ENCODE measurements at places on chromosomes 7 and 10.

DNA sequence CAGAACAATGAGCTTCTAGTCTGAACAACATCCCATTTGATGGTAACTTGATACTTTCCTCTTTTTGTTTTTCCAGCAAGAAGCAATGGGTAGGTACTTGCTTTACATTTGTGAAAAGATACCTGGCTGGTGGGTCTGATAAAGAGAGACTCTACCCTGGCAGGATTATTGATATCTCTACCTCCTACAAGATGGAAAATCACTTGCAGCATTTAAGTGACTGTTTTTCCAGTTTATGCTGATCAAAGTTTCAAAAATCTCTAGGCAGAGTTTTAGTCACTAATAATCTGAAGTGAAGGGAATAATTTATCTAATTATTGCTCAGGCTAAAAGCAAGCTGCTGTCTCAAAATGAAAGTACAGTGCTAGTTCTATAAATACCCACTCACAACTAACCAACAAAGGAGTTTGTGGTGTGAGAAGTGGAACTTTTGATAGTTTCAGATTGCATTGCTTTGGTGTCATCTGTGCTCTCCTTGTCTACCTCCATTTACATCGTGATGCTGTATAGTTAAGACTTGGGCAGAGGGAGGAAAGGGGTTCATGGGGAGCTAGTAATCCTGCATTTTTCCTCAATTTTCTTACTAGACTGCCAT lies 86.0 kb upstream of the ANKRD1 start:
- no peak for DNase-seq

GRCh38 chr10:97053276-97053675 lies 132.5 kb downstream of the SLIT1 start:
- DNase-seq: no peak

- DNase-seq: no peak
These were observed 35.5 kb downstream of the ICA1 start for GRCh38 chr7:8226501-8226900.

DNA sequence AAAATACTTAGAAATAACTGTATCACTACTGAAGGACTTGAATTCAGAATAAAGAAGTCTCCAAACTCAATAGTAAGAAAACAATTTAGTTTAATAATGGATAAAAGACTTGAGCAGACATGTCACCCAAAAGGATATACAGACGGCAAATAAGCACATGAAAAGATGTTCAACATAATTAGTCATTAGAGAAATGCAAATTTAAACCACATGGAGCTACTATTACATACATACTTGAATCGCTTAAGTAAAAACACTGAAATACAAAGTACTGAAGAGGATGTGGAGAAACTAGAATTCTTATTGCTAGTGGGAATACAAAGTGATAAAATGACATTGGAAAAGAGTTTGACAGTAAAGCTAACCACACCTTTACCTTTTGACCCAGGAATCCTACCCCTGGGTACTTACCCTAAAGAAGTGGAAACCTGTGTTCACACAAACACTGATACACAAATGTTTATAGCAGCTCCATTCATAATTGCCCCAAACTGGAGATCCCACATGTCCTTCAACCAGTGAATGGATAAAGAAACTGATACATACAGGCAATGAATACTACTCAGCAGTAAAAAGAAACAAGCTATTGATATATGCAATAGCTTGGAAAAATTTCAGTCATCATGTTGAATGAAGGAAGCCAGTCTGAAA lies 54.3 kb upstream of the NFKB2 start:
- DNase-seq: no peak

DNA sequence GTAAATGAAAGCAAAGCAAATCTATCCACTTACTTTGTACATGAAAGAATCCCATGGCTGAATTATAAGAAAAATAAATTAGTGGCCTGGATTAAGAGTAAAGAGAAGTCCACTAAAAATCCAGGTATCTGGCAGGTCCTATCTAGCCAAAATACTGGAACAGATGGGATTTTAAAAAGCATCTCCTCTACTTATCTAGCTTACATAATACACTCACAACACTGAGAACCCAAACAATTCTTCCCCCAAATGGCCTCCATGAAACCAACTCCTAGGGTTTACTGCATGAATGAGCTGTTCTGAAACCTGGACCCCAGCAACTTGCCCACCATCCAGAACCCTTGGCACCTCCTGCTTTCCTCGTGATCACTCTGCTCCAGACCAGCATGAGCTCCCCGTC lies 61.3 kb downstream of the AFAP1L2 start:
- DNase-seq: no peak

DNA sequence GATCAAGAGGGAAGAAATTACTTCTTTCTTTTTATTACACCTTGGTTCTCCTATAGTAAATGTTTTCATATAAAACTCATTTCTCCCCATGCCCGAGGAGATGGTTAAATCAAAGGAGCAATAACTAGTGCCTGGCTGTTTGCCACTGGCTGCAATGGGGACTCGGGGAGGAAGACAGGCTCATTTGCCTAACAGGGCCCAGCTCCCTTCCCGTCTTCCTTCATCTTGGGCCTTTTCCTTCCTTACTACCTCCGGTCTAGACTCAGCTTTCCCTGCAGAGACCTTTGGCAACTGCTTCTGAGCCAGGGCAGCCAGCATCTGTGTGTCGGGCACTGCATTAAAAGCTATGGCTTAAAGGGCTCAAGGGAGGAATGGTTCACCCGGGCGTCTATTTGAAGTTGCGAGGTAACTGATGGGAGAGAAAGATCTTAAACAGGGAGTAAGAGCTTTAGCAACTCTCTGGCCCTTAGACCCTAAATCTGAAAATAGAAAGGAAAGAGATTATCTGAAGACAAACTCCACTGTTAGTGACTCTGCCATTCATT lies 63.5 kb downstream of the CALD1 start:
- DNase-seq: no peak

DNA sequence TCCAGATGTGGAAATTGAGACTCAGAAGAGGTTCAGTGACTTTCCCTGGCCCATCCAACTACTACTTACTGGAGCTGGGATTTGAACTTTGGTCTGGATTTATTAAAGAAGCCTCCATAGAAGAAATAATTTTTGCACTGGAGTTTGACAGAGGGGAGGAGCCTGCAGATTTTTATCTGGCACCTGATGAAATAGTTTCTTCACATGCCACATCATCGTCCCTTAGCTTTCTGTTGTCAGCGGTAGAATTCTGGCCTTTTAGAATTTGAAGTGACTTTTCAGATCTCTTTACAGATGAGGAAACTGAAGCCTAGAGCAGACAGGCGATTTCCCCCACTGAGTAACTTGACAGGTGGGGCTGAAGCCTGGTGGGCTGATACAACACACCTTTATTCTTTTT lies 233.5 kb downstream of the LRMDA start:
- no peak for DNase-seq

- DNase-seq: no peak
These were observed 299.5 kb downstream of the ELMO1 start for GRCh38 chr7:37149051-37149772.

GRCh38 chr7:102098986-102099385 lies 187.7 kb upstream of the SH2B2 start:
- DNase-seq: no peak

DNA sequence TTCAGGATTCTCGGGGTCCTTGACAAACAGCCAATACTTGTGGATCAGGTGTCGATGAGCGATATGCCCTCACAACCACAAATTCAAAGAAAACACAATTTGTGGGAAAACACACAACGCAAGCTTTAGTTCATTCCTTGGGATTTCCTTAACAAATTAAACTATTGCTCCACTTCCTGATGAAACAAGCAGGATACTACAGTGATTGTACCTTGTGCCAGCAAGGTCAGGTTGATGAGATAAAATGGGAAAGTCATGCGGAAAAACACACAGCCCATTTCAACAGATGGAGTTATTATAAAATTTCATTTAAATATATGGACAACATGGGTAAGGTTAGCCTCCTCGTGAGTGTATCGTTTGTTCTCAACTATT lies 8.8 kb upstream of the RHOBTB1 start:
- DNase-seq: no peak

DNA sequence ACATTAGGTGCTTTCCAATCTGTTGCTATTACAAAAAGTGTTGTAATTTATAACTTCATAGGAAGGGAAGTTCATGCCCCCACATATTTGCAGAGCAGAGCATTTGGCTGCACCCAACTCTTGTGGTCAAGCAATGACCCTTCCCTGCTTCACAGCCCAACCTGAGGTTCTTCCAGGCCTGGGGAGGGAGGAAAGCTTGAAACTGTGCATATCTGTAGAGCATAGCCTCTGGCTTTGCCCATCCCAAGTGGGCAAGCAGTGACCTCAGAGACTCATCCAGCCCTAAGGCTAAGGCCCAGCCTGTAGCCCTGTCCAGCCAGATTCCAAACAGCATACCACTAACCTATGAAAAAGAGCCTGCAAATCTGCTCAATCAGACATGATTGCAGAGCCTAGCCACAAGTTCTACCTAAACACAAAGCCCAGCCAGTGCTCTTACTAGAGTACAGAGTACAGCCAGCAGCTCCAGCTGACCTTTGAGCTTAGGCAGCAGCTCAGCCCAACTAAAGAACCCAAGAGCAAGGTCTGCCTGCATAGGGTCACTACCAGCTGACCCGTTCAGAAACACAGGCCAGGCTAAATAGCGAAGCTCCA lies 14.4 kb upstream of the GSTK1 start:
- no peak for DNase-seq

DNA sequence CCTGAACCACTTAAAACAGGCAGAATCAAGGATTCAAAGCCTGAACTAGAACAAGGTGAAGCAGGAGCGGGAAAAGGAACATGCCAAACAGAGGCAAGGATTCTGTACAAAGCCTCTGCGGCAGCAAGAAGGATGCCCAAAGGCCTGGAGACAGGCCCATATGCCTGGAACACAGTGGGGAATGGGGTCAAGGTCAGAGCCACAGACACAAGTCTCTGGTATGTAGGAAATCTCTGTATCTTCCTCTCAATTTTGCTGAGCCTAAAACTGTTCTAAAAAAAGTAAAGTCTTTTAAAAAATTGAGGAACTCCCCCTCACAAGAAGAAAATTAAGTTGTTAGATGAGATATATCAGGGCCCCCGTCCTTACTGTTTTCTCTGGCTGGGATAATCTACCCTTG lies 175.9 kb upstream of the GHITM start:
- DNase-seq: no peak

DNA sequence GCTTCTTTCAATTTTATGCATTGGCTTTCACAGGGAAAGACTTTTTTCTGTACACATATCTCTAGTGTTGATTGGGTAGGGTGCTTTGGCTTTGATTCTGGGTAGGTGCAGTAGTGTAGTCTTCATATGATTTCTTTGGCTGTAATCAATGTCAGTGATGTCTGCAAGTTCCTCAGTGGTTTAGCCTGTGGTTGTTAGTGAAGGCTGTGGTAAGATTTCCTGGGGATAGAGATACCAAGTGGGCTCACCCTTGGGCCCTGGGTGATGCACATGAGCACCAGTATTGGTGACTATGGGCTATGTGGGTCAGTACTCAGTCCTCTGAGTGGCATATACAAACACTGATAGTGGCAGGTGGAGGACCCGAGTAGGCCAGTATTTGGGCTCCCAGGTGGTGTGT lies 13.0 kb downstream of the GIMAP8 start:
- DNase-seq: no peak

GRCh38 chr10:88121361-88121760 lies 257.9 kb downstream of the PTEN start:
- DNase-seq: no peak

DNA sequence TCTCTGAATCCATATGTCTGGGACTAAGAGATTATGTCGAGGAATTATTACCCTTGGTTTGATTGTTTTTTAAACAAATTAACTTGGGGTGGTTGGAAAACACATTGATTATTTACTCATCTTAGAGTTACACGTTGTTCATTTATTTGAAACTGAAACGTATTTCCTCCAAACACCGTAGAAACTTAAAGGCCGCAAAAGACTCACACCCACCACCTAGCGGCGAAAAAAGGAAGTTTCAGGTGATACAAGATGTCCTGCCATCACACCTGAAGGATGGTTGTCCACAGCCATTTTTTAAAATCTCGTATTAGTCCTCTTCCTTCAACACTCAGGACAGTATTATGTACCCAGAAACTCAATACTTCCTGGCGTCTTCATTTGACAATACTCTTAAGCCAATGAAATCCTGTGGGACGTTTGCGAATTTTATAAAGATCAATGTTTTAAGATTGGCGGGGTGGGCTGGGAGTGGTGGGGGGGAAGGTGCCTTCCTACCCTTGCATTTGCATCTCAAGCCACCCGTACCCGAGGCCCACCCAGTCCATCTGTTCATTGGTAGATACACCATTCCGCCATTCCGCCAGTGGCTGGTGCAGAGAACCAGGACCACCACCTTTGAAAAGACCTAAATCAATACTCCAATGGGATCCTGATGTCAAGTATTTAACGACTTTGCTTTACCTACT lies 1.4 kb upstream of the LCOR start:
- DNase-seq: peak; percentile 36

- DNase-seq: peak; percentile 74
These were observed 965 bp downstream of the ZCCHC24 start for GRCh38 chr10:79444199-79445119.

- DNase-seq: no peak
These were observed 222.9 kb upstream of the PITRM1 start for GRCh38 chr10:3395458-3395861.

DNA sequence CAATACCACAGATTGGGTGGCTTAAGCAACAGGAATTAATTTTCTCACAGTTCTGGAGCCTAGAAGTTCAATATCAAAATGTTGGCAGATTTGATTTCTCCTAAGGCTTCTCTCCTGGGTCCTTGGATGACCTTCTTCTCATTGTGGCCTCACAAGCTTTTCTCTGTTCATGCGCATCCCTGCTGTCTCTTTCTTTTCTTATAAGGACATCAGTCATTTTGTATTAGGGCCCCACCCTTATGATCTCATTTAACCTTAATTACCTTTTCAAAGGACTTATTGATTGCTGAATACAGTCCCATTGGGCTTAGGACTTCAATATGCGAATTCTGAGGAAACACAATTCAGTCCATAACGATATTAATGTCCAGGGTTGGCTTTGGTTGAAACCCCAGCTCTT lies 285.4 kb downstream of the HDAC9 start:
- no peak for DNase-seq

- DNase-seq: no peak
These were observed 1.3 kb downstream of the GUSB start for GRCh38 chr7:65980478-65981250.

DNA sequence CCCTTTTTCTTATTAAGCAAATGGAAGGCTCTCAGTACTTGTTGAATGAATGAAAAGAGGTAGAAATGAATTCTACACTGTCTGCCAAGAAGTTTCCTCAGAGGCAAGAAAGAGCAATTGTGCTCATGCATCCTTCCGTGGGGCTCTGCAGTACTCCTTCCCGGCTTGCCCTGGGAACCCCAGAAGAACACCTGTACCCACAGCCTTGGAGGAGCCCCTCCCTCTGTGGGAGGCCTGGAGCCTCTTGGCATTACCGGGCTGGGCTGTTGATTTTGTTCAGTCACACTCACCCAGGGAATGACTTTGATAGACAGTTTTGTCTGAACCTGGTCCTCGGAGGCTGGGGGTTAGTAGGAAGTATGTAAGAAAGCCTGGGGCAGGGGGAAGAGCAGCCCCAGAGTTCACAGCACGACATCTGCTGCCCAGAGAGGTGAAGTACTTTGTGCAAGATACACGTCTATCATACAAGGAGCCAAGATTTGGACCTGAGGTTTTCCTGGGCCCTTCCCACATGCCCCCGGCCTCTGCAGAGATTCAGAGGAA lies 134.8 kb upstream of the GDF10 start:
- DNase-seq: no peak
